ENCODE measurements at places on chromosomes 7 and 10. TPM values are rescaled to one million over a fixed set of nuclear protein-coding genes. Genes with fewer than 3 reads are reported as not detected.

GRCh38 chr10:65891073-65891981, 1034.5 kb upstream of the LRRTM3 start:
- DNase-seq: no peak

GRCh38 chr7:30727061-30727945, 24.6 kb upstream of the INMT start:
- DNase-seq: no peak

DNA sequence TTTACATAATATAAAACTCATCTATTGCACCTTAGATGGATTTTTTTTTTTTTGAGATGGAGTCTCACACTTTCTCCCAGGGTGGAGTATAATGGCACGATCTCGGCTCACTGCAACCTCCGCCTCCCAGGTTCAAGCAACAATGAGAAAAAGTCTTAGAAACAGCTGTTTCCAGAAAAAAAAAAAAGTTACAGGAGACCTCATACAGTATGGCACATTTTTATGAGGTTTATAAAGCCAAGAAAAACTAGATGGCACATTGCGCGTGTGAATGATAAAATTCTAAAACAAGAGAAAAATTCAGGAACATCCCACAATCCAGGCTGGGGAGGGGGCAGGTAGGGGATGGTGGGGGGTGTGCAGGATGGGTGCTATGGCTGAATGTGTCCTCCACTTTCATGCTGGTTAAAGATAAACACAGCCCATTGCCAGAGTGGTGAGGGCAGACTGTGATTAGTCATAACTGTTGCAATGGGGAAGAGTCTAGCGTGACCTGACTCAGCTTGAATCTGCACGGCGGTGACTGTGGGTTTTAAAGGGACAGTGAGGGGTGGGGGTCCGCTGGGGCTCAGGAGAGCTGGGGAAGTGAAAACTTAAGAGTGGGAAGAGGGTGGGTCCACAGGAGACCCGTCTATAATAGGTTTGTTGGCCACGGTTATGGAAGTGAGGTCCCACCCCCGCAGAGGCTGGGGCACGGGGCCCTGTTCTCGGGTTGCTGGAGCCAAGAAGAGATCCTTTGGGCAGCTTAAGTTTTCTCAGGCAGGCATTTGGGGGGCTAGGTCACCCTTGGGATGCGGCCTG, 11.9 kb upstream of the LRRC27 start:
- DNase-seq: no peak

- DNase-seq: no peak
These were observed 149.8 kb downstream of the LSMEM1 start for GRCh38 chr7:112630565-112630964.

GRCh38 chr7:152674860-152675758, 832 bp downstream of the XRCC2 start:
- no peak for DNase-seq

DNA sequence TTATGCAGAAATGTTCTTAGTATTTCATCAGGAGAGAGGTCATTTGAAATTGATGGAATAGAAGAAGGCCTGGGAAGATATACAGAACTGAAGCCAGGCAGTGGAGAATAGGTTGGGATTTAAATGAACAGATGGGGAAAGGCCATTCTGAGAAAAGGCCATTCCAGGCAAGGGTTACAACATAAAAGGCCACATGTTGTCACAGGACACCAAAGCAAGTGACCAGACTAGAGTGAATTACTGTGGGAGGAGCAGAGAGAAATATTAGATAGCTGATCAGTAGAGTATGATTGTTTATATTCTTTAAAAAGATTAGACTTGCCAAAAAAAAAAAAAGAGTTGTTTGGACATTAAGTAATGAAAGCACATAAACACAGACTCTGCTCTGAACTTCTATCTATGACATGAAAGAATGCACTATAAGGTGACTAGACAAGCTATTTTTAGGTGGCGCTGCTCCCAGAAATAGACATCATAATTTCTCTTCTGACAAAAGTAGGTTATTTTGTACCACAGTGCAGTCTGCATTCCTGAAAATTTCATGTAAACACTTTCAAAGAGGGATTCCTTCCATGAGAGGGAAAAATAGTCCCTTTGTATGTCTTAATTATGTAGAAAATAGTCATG, 55.2 kb upstream of the DKK1 start:
- DNase-seq: no peak

- DNase-seq: no peak
These were observed 3.8 kb downstream of the NUDCD3 start for GRCh38 chr7:44486693-44487092.

GRCh38 chr7:49530481-49530880, 243.0 kb upstream of the VWC2 start:
- DNase-seq: no peak

GRCh38 chr7:18206331-18206730, 178.7 kb upstream of the PRPS1L1 start:
- no peak for DNase-seq

- no peak for DNase-seq
These were observed 181.4 kb downstream of the ELMO1 start for GRCh38 chr7:37267251-37267650.

DNA sequence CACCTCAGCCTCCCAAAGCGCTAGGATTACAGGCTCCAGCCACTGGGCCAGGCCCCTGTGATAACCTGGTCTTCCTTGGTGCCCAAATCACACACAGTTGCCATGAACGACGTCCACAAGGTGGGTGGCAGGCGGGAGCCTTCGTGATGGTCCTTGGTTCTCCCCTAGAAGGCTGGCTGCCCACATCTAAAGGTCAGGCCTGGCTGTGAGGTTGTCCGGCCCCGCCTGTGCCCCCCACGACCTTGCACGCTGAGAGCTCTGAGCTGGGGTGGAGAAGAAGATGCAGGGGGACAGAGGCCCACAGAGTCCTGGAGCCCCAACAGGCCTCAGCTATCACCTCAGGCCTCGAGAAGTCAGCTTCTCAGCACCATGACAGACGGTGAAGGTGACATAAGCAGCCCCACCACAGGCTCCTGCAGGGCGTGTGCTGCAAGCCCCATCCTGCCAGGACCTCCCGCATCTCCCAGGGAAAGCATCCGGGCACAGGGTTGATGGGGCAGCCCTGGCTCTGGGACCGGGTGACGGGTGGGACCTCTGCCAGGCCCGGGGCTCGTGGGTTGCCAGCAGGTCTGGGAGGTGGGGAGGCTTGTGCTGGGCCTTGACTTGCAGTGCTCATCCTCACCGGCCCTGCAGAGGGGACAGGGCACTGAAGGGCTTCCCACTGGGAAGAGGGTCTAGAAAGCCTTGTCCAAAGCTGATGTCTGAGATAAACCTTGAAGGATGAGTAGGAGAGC, 217.4 kb downstream of the WDR37 start:
- no peak for DNase-seq

- DNase-seq: no peak
These were observed 19.1 kb upstream of the PCGF5 start for GRCh38 chr10:91201213-91201996.

- no peak for DNase-seq
These were observed 439.1 kb upstream of the MGMT start for GRCh38 chr10:129027906-129028305.

DNA sequence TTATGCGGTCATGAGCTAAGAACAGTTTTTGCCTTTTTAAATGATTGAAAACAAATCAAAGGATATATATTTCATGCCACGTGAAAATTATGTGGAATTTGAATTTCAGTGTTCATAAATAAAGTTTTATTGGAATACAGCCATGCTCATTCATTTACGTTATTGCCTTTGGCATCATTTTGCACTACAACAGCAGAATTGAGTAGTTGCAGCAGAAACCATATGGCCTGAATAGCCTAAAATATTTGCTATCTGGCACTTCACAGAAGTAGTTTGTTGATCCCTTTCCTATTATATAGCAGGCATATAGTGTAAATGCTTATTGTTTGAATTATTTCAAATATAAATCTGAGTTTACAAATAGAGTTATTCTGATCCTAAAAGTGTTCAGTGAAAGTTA, 59.7 kb downstream of the AUTS2 start:
- no peak for DNase-seq

DNA sequence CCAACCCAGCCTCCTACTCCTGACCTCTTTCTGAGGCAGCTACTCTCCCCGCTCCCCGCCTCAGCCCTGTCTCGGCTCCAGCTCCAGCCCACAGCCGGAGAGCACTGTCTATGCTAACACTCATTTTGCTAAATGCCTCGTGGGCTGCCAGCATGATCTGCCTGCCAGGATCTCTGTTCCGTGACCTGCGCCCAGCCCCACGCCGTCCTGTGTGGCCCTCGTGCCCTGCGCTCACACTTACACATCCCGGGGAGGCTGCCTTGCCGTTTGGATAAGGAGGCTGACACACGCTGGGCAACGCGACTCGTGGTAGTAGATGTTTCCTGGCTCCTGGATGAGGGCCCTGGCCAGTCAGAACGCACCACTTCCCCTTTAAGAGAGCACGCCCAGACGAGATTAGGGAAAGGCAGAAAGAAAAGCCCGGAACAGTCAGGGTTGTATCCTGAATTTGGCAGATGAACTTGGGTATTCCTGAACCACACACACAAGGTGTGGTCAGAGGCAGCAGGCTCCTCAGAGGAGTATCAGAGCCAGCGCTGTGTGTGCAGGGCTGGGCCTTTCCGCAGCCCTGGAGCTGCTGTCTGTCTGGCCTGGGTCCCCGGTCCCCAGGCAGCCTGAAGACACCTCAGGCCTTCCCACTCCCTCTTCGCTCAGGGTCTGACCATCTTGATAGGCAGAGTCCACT, 97.7 kb upstream of the EFCAB10 start:
- DNase-seq: peak; percentile 71

GRCh38 chr7:30459591-30460245, 18.9 kb downstream of the NOD1 start:
- no peak for DNase-seq

GRCh38 chr7:131935180-131935579, 378.8 kb upstream of the PODXL start:
- no peak for DNase-seq

DNA sequence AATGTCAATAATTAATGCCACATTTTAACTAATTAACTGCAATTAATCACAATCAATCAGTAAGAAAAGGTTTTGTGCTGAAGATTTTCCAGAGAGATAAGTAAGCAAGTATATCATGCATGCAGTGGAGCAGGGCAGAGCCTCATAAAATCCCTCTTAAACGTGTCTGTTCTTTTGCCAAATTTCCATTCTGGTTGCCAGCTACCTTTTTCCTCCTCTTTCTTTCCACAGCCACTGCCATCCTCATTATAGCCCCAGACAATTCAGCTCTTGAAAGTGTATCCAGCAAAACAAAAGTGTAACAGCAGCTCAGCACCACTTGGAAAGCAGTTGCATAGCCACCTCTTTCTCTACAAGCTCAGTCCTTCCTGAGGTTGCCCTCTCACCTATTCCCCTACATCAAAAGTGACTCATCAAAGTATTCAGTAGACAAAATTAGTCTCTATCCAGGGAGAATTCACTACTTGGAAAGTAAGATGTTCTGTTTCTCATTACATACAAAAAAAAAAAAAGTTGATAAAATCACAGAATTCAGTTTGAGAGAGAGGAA, 26.9 kb upstream of the EPHB6 start:
- no peak for DNase-seq

- no peak for DNase-seq
These were observed 62.8 kb downstream of the WDR37 start for GRCh38 chr10:1119027-1119426.

DNA sequence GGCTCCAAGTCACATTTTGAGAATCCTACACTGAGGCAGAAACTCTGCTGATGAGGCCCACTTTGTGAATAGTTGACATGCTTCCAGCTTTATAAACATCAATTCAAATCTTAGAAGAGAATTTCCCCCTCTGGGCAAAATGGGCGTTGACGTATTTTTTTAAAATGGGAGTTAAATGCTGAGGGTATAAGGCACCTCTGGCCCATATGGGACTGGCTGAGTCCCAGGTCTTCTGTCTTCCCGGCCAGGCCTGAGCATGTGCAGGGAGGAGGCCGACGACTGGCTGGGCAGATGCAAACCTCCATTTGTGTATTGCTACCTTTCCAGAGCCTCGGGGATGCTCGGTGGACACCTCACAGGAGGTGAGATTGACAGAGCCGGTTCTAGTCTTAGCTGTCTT, 37.7 kb downstream of the BUB3 start:
- no peak for DNase-seq

- DNase-seq: no peak
These were observed 20.9 kb upstream of the CYP26C1 start for GRCh38 chr10:93039721-93040120.

DNA sequence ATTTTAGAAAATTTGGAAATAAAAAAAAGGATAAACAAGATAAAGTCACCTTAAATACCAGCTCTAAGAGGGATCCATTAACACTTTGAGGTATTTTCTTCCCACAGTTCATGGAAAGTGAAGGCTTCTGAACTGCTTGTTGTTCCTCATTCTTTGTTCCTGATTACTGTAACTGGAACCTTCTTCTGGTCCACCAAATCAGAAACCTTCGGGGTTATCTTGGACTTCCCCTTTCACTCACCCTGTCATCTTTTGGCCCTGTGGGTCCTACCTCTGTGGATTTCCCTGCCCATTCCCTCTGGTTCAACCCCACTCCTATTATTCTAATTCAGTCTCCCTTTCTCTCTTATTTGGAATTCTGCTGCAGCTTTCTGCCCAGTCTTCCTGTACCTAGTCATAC, 116.5 kb upstream of the PRPS1L1 start:
- no peak for DNase-seq

GRCh38 chr10:100209303-100209702, 20.1 kb downstream of the CHUK start:
- no peak for DNase-seq

GRCh38 chr10:82801289-82801688, 926.3 kb downstream of the NRG3 start:
- no peak for DNase-seq

DNA sequence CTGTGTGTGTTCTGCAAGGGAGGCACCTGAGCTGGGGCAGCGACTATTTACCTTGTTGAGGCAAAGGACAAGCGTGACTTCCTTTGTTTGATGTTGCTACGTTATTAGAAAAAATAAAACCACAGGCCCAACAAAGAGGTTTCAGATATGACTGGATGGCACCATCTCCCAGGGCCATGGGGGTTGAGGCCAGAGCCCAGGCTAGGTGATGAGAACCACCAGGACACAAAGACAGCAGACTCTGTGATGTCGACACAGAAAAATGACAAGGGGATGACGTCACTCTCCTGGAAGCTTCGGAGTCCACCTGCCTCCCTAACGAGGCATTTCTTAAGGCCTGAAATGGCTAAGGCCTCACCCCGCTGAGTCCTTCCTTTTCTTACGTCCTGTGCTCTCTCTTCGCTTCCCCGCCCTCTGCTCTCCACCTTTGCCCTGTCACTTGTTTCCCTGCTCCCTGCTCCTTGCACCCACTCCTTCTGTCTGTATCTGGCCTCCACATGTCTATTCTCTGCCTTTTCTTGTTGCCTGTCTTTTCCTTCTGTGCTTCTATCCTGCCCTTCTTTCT, 83.0 kb upstream of the ADRB1 start:
- DNase-seq: no peak

Gene SPAM1
- total RNA-seq: not detected

Gene LEP
- total RNA-seq: not detected

Gene CPN1
- not detected for total RNA-seq

Gene PAX4
- total RNA-seq: not detected

Gene TLL2
- not detected for total RNA-seq

Gene TWIST1
- 2.0 TPM for total RNA-seq

Gene SPACDR
- total RNA-seq: not detected

Gene FEZF1
- not detected for total RNA-seq

Gene CCDC172
- total RNA-seq: not detected

Gene NPFFR1
- not detected for total RNA-seq

Gene PCLO
- 0.11 TPM for total RNA-seq

Gene MYO1G
- 5.9 TPM for total RNA-seq

Gene EPHA1
- not detected for total RNA-seq

Gene SLC26A4
- 4.7 TPM for total RNA-seq

Gene CTAGE8
- total RNA-seq: not detected
